Thoracic aorta (tissue), 2 donors: ENCODE measurements at places on chromosomes 3 and 15. TPM values are rescaled to one million over a fixed set of nuclear protein-coding genes. Genes with fewer than 3 reads are reported as not detected.

The CCDC13 gene
- total RNA-seq: 1.5 TPM

The CCR8 gene
- not detected for total RNA-seq

The GHRL gene
- 0.54 TPM for total RNA-seq

The USP4 gene
- 41.2 TPM for total RNA-seq

The GDPGP1 gene
- total RNA-seq: 23.4 TPM

The RASGRF1 gene
- not detected for total RNA-seq

The CLRN1 gene
- total RNA-seq: not detected

The ACTRT3 gene
- 3.1 TPM for total RNA-seq

The SEMA5B gene
- total RNA-seq: 0.14 TPM

The ECE2 gene
- not detected for total RNA-seq

The SLC6A1 gene
- total RNA-seq: 1.2 TPM

The CISH gene
- total RNA-seq: 13.3 TPM

The SLC28A1 gene
- 1.6 TPM for total RNA-seq

The FES gene
- 54.2 TPM for total RNA-seq

The CFAP100 gene
- total RNA-seq: not detected

The FAM81A gene
- 0.14 TPM for total RNA-seq

The IRAK2 gene
- total RNA-seq: 13.8 TPM

The TGM5 gene
- not detected for total RNA-seq

The EXD1 gene
- not detected for total RNA-seq
